Psoas muscle (tissue), 8 donors: ENCODE measurements at places on chromosomes 3 and 15.

DNA sequence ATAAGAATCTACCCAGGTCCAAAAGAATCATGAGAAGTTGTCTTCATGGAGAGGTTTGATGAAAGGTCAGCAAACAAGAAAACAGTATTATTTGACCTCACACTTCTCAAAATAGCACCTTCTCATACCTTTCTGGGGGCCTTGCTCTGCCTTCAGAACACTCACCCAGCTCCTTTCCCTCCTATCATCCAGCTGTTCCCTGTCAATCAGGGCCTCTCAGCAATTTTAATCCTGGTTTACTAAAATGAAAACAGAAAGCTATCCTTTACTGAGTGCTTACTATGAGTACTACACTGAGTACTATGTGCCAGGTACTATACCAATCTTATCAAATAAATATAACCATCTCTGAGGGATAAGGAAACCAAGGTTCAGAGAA, 138.6 kb downstream of the GAP43 start:
- DNase-seq, result no peak

- no peak for DNase-seq
Measured at GRCh38 chr15:88695101-88695500, 56.3 kb downstream of the ISG20 start.

DNA sequence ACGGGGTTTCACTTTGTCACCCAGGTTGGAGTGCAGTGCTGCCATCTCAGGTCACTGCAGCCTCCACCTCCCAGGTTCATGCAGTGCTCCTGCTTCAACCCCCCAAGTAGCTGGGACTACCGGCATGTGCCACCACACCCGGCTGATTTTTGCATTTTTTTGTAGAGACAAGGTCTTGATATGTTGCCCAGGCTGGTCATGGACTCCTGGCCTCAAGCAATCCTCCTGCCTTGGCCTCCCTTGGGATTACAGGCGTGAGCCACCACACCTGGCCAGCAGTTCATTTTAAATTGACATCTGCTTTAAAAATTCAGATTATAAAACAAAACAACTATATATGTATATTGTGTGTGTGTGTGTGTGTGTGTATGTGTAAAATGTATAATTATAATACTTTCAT, 38.3 kb downstream of the CALML4 start:
- DNase-seq, result no peak

GRCh38 chr15:54082836-54083492, 104.7 kb downstream of the UNC13C start:
- no peak for DNase-seq

DNA sequence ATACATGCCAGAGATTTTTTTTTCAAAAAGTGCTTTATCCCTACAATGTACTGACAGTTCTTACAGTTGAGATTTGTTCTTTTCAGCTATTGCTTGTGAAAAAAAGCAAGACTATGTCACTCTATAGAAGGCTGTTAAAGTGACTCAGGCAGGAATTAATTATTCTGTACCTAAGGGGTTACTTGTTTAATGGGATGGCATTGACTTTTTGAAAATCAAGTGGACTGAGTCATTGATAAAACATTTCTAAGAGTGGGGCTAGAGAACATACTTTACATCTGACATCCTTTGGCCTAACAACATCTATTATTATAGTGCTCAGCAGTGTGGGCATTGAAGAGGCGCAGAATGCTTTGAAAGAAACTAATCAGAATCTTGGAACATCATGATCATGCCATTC, 34.3 kb downstream of the INTS14 start:
- no peak for DNase-seq

- no peak for DNase-seq
Measured at GRCh38 chr3:22439626-22440025, 688.6 kb upstream of the ZNF385D start.

DNA sequence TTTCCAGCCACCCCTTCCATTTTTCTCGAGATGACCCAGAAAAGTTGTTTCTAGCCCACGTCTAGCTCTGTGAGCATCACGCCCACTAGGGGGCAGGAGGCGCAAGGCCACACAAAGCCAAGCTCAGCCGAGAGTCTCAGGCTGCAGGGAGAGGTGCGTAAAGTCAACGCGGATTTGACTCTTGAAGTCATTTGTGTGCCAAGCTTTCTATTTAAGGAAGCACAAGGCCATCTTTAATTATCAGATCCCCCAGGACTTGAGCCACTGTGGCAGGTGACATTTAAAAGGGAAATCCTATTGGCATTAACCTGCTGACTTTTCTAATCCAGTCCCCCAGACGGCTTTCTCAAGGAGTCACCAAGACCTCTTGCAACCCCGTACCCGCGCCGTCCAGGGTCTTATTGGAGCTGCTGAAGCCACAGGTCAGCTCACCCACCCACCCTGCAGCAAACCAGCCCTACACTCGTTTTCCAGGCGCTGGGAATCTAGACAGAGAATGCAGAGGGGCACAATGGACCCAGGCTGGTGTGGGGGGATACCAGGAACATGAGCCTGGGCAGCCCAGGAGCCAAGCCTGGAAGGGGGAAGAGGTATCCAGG, 62.1 kb downstream of the CAPN7 start:
- peak; percentile 91 for DNase-seq

- no peak for DNase-seq
Measured at GRCh38 chr3:11350374-11350773, 78.2 kb downstream of the ATG7 start.

GRCh38 chr15:82103468-82103867, 57.6 kb upstream of the MEX3B start:
- no peak for DNase-seq

DNA sequence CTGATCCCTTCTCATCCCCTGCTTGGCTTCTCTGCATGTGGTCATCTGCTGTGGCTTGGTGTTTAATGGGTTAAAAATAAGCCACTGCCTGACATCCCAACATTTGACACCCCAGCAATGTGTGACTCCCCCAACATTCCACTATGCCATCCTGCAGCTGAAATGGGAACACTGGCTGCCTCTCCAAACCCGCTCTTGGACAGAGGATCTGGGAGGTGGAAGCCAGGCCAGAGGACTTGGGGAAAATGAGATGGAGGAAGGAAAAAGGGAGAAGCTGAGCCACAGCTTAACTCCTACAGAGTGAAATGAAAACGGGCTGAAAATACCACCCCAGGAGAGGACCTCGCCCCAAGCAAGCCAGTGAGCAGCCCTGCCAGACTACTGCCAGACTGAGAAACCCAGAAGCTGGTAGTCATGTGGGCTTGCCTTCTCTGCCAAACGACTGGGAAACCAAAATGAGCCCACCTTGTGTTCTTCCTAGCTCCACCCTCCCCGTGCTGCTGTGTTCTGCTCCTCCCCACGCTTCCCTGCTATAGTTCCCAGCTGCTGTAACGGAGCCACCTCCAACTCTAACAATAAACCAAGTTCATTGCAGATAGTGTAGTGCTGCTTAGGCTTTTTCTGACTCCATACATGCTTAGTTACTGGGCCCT, 13.7 kb downstream of the MAP1A start:
- DNase-seq, result no peak

DNA sequence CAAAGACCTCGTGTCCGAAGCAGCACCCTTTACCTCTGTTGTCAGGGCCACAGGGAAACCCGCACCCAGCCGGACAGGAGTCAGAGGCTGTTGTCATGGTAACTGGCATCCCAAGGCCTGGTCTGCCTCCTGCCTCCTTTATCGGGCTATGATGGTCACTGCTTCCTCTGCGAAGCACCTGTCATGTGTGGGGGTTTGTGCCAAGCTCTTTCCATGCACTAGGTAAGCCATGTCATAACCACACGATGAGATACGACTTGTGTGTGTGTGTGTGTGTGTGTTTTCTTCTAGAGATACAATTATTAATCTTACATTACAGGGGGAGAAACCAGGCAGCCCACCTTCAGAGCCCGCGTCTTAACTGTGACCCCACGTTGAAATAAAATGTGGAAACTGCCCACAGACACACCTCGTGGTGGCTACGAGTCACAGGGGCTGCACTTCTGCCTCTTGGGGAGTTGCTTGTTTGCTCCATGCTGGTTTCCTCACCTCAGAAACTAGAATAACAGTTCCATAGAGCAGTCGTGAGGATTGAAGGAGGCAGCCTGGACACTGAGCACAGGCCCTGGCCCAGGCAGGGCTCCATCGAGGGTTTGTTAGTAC, 18.0 kb downstream of the ZDHHC19 start:
- peak; percentile 14 for DNase-seq

DNA sequence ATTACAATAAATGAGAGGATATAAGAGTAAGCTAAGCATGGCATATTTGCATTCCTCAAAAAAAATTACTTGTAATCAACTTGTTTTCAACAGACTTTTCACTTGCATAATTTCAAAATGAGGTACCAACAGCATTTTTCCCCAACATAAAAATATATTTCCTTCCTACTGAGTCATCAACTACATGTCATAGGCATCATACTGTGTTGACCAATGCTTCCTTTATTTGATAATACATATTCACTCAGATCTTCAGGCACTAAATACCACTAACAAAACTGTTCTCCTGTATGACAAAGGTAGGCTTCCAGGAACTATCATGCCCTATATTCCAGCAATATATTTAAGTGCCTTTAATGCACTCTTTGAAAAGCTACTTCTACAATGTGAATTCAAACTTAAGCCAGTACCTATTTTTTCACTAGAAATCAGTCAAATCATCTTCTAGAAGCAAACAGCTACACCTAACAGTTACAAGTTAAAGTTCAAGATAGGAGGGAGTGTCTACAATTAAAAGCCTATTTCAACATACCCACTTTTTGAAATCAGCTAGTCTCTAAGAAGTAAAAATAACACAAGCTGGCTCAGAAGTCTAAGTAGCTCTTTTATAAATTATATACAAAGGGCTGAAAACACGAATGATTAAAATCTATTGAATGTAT, 11.3 kb downstream of the ADAM10 start:
- DNase-seq, result no peak

GRCh38 chr3:168060317-168060716, 35.4 kb downstream of the GOLIM4 start:
- no peak for DNase-seq

DNA sequence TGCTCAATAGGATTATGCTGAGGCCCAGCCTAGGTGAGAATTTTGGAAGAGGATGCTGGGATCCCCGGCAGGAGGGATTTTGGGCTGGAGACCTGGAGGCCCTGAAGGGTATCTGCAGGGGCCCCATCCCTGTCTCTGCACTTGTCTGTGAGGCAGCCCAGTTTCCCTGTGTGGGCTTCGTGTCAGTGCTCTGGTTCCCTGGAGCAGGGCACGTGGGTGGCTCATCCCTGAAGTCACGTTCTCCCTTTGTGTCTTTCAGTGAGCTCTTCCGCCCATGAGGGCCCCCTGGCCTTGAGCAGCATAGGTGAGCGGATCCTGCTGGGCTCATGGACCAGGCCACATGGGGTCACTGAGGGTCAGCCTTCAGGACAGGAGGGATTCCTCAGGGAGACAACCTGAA, 217.9 kb downstream of the SNRPN start:
- no peak for DNase-seq

DNA sequence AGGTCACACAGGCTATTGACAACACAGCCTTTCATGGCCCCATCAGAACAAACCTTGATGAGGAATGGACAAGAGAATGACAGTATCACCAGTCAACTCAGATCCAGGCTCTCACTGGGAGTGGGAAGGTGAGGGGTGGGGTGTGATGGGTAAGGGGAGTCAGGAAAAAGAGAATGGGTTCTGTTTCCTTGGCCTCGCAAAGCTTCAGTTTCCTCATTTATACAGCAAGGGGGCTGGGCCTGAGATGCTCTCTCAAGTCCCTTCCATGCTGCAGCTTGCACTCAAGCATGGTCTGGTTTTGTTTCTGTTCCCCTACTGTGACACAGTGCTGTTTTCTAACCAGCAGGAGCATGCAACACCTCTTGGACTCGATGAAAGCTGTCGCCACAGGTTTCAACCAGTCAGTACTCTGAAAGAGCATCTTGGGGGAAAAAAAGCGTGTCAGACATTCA, 65.7 kb upstream of the IL12A start:
- no peak for DNase-seq

- no peak for DNase-seq
Measured at GRCh38 chr3:8413337-8413926, 88.2 kb upstream of the LMCD1 start.

- DNase-seq, result no peak
Measured at GRCh38 chr3:78912687-78913086, 855.1 kb downstream of the ROBO1 start.

- DNase-seq, result no peak
Measured at GRCh38 chr15:65371976-65372786, 5.6 kb downstream of the IGDCC3 start.

DNA sequence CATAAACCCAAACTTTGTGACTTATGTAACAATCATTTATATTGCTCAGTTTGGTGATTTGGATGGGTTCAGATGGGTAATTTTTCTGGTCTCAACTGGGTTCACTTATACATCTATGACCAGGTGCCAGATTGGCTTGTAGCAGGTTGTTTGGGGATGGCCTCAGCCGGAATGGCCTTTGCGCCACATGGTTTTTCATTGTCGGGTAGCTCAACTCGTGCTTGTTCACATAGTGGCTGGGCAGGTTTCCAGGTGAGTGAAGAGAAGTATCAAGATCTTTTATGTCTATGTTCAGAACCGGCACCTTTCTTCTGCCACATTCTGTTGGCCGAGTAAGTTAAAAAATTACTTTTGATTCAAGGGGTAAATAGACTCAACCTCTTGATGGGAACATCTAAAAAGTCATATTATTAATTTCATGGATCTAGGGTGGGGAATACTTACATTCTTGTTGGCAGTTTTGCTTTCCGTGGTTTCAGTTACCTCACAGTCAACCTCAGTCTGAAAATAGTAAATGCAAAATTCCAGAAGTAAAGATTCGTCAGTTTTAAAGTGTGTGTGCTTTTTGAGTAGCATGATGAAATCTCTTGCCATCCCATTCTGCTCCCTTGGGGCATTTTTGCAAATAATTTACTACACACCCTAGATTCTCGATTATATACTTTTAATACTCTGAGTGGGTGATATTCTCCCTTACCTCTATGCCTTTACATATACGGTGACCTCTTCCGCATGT, 745.7 kb upstream of the CCDC54 start:
- no peak for DNase-seq

GRCh38 chr15:89898614-89899294, 5.0 kb upstream of the AP3S2 start:
- DNase-seq, result peak; percentile 30

- no peak for DNase-seq
Measured at GRCh38 chr3:175238801-175239200, 379.7 kb downstream of the NAALADL2 start.

- DNase-seq, result no peak
Measured at GRCh38 chr3:15181963-15182362, 24.1 kb upstream of the CAPN7 start.

DNA sequence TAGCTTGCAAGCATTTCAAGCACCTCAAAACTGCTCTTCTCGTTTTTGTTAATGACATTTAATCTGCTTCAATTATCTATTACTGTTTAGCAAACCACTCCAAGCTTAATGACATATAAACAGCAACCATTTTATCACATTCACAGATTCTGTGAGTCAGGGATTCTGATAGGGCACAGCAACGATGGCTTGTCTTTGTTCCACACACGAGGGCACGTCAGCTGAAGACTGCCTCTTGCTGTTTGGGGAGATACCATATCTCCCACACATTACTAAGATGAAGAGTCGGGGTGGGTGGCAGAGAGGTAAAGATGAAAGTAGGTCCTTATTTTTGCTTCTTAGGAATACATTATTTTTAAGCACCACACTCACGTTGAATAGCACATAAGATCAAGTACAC, 19.3 kb downstream of the CPOX start:
- no peak for DNase-seq

GRCh38 chr3:182786564-182787196, 6.6 kb upstream of the ATP11B start:
- no peak for DNase-seq

- DNase-seq, result no peak
Measured at GRCh38 chr3:41208507-41209220, 9.4 kb downstream of the CTNNB1 start.

GRCh38 chr15:79025201-79025600, 65.4 kb downstream of the RASGRF1 start:
- no peak for DNase-seq
